Right cardiac atrium (tissue), 5 donors: ENCODE measurements at places on chromosomes 3 and 15. TPM values are rescaled to one million over a fixed set of nuclear protein-coding genes. Genes with fewer than 3 reads are reported as not detected.

Gene GMPPB
- total RNA-seq, result 12.6 TPM

Gene CPA3
- 2.0 TPM for total RNA-seq

Gene PLSCR4
- 25.4 TPM for total RNA-seq

Gene NRROS
- 3.3 TPM for total RNA-seq

Gene MAP3K13
- total RNA-seq, result 12.8 TPM

Gene MESP1
- total RNA-seq, result 3.4 TPM

Gene DLL4
- total RNA-seq, result 7.1 TPM

Gene ALPK3
- 72.1 TPM for total RNA-seq

Gene A4GNT
- not detected for total RNA-seq

Gene DPPA2
- not detected for total RNA-seq

Gene SOX14
- total RNA-seq, result not detected

Gene ADCY5
- total RNA-seq, result 220 TPM

Gene EXD1
- total RNA-seq, result not detected

Gene CD96
- 1.9 TPM for total RNA-seq

Gene TM4SF4
- not detected for total RNA-seq

Gene BCL6
- total RNA-seq, result 70.5 TPM

Gene IL5RA
- total RNA-seq, result 3.5 TPM

Gene CRYGS
- 1.8 TPM for total RNA-seq

Gene OR5H6
- not detected for total RNA-seq

Gene FBXO40
- total RNA-seq, result 196 TPM

Gene IMPG2
- total RNA-seq, result 0.42 TPM

Gene IQCH
- total RNA-seq, result 1.4 TPM

Gene ZNF774
- total RNA-seq, result 6.4 TPM

Gene LMCD1
- 57.8 TPM for total RNA-seq

Gene GOLGA8R
- 2.8 TPM for total RNA-seq

Gene RCN2
- 36.0 TPM for total RNA-seq

Gene GOLGA8K
- total RNA-seq, result 0.34 TPM

Gene MYL3
- 428 TPM for total RNA-seq

Gene ACTRT3
- 2.8 TPM for total RNA-seq

Gene B3GNT5
- total RNA-seq, result 2.5 TPM

Gene AADAC
- 0.44 TPM for total RNA-seq

Gene LDHAL6B
- not detected for total RNA-seq

Gene CELF6
- total RNA-seq, result 2.2 TPM

Gene ARL6
- 4.4 TPM for total RNA-seq

Gene GOLGA8O
- 0.89 TPM for total RNA-seq

Gene LMLN
- 6.6 TPM for total RNA-seq
